ENCODE measurements at places on chromosomes 16 and 17. TPM values are rescaled to one million over a fixed set of nuclear protein-coding genes. Genes with fewer than 3 reads are reported as not detected.

HSPB9 gene
- not detected for total RNA-seq

RHBDL3 gene
- total RNA-seq, result 0.11 TPM

FAM20A gene
- not detected for total RNA-seq

SLFN11 gene
- total RNA-seq, result 95.8 TPM

MYL11 gene
- total RNA-seq, result 1.2 TPM
